ENCODE measurements at places on chromosomes 4 and X.

DNA sequence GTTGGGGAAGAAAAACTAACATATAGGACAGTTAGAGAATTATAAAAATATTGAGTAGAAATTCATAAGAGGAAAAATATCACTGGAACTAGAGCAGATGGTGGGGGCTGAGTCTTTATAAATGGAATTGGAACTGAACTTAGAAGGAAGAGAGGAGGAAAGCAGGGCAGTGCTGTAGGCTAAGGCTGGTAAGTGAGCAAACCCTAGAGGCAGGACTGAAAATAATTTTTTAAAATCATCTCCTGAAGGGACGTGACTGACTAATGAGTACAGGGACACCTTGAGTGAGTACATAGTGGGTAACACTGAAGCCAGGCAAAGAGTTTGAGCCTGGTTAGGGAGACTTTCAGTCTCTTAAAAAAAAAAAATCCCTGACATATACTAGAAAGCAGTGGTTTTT is 63.3 kb downstream of the GALNT7 start:
- no peak for DNase-seq

DNA sequence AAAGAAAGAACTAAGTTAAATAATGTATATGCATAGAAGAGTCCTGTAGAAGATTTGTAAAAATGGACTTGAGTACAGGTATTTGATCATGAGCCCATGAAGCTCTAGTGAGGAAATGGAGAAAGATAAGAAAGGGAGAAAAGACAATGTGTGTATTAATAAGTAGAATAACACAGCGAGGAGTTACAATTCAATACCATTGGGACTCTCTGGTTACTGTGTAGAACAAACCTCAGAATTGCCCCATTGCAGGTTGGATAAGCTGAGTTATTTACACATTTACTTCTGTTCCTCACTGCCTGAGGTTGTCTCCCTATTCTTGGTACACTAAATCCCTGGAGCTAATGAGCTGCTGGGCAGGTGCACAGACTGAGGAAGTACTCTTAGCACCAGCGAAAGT is 33.3 kb downstream of the BANK1 start:
- DNase-seq: no peak

GRCh38 chr4:16687011-16687410 is 211.4 kb downstream of the LDB2 start:
- DNase-seq: no peak

- no peak for DNase-seq
Observed at GRCh38 chrX:132883358-132883915, 75.0 kb downstream of the HS6ST2 start.

- no peak for DNase-seq
Observed at GRCh38 chr4:81562093-81562492, 90.4 kb upstream of the RASGEF1B start.

DNA sequence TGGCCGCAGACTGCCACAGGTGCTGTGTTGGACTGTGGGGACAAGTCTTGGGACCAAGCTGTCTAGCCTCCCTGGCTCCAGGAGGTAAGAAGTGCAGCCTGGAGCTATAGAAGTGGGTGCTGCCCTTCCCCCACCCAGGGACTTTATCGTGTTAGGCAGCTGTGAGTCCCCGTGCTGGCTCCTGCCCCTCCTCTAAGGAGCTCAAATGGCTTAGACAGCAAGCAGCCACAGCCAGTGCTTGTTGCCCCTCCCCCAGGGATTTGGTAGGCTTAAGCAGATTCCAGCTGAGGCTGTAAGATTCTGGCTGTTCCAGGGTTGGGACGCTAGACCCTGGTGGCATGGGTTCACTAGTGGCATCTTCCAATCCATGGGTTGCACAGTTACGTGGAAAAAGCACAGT is 979.4 kb upstream of the PCDH10 start:
- no peak for DNase-seq

Measured in CD4-positive, alpha-beta T cell treated with Interferon gamma for 1 hour (primary cell).